SK-N-SH (cell line): ENCODE measurements at places on chromosomes 1 and 21.

- DNase-seq, result no peak
Observed at GRCh38 chr1:98496256-98496995, 165.1 kb upstream of the SNX7 start.

- no peak for DNase-seq
Observed at GRCh38 chr1:184479435-184480167, 92.8 kb downstream of the C1orf21 start.

DNA sequence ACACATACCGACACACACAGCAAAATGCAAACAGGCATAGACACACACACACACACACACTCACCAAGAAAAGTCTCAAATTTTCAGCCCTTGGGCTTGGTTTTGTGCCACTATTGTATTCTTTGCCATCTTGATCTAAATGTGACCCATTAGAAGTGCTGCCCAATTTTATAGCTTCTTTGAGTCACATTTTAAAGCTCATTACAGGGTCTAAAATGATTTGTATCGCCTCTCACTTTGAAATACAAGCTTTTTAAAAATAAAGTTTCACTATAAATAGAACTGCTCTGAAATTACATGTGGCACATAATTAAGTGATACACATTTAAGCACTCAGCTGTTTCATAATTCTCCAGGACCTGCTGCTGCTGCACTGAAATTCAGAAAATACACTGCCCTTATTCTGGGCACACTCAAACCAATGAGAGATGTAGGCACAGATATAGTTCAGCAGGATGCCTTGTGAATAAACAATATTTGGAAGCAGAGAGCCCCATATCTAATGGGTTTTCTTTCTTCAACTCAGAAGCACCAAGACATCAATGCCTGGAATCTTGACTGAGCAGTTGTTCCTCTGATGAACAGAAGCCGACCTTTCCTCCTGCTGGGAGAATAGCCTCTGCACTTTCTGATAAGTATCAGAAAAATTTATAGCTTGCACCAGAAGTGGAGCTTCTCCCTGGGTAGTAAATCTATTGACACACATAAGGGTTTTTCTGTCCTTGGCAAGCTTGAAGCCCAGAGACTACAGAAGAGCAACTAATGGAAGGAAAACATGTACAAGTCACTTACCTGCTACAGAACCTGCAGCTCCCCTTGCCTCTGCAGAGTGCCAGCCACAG, 37.0 kb upstream of the PLPPR4 start:
- DNase-seq, result peak; percentile 19

DNA sequence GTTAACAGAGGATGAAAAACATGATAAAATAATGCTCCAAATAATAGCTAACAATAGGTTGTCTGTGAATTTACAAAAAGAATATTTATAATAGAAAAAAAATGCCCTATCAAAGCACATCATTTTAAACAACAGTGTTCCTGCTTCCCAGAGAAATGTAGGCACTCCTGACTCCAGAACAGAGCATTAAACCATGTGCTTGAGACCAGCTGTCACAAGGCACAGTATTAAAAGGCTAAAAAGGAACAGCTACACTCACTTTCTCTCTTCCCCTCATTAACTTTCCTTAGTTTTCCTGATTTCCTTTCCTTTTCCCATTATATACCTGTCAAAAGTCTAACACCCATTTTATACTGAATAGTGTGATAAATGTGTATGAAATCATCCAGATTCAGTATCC, 10.9 kb downstream of the VAV3 start:
- no peak for DNase-seq

- no peak for DNase-seq
Observed at GRCh38 chr1:50717327-50717726, 242.7 kb downstream of the FAF1 start.

- no peak for DNase-seq
Observed at GRCh38 chr1:42931911-42932422, 26.7 kb downstream of the SLC2A1 start.
